GM12891 (cell line): ENCODE measurements at places on chromosomes 4 and X.

GRCh38 chr4:94451051-94451694, 569 bp upstream of the PDLIM5 start:
- no peak for DNase-seq

DNA sequence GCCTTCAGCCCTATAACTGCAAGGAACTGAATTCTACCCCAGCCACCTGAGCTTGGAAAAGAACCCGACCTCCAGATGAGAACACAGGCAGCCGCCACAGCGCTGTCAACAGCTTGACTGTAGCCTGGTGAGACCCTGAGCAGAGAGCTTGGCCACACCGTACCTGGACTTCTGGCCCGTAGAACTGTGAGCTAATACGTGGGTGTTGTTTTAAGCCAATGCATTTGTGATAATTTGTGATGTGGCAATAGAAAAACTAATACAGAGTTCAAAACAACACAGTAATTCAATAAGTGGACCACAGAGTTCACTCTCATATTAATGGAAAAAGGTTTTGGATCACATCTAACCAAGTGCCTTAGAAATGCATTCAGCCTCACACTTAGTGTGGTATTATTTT, 96.6 kb upstream of the TBL1X start:
- DNase-seq, result no peak

GRCh38 chrX:120549483-120550452, 11.0 kb downstream of the CUL4B start:
- DNase-seq, result no peak

GRCh38 chrX:1493877-1494510, 41.3 kb upstream of the ASMTL start:
- DNase-seq, result no peak

DNA sequence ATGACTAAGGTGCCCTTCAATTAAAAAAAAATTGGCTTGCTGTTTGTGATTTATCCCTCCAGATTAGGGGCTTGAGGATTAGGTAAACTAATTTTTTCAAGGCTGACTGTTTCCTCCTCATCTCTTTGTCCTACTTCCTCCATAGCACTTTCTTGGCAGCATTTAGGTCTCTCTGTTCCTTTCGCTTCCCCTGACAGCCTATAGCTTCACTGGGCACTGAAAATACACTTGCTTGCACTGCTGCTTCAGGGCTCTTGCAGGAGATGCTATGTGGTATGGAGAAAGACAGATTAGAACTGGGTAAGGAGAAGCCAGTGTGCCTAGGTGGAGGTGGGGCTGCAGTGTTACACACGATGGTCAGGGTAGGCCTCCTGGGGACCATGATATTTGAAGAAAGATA, 112.3 kb upstream of the SFRP2 start:
- no peak for DNase-seq

DNA sequence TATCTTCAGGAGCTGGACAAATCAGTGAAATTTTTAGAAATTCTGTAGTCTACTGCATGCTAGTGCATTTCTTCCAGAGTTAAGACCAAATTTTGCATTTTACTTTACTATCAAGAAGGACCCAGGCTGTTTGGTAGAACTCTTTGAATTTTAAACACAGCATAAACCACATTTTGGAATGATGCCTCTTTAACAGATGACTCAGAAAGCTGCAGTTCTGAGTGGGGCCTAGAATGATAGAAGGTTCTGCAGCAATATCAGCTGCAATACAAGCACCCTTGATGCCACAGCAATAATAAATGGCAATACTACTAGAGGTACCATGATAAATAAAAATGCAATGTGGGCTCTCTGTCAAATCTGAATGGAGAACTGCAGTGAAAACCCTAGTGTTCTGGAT, 198.7 kb downstream of the TMA16 start:
- no peak for DNase-seq
